ENCODE measurements at places on chromosomes 11 and 22.

DNA sequence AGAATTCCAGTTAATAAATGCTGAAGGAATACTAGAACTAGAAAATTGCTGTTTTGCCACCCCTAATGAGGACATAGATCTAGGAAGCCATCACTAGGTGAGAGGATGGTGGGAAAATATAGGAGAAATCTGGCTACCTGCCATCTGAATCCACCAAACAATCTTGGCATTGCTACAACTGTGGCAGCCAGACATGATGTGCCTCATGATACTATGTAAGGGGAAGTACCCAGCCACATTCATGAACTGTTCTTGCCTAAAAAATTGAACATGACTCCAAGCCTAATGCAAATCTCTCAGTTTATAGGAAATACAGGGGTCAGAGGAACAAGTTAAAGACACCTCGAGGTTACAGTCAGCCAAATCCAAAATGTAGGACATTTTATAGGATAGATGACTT is 72.8 kb downstream of the SFI1 start:
- no peak for DNase-seq

GRCh38 chr11:17985517-17985916 is 27.3 kb downstream of the SERGEF start:
- peak; percentile 65 for DNase-seq

DNA sequence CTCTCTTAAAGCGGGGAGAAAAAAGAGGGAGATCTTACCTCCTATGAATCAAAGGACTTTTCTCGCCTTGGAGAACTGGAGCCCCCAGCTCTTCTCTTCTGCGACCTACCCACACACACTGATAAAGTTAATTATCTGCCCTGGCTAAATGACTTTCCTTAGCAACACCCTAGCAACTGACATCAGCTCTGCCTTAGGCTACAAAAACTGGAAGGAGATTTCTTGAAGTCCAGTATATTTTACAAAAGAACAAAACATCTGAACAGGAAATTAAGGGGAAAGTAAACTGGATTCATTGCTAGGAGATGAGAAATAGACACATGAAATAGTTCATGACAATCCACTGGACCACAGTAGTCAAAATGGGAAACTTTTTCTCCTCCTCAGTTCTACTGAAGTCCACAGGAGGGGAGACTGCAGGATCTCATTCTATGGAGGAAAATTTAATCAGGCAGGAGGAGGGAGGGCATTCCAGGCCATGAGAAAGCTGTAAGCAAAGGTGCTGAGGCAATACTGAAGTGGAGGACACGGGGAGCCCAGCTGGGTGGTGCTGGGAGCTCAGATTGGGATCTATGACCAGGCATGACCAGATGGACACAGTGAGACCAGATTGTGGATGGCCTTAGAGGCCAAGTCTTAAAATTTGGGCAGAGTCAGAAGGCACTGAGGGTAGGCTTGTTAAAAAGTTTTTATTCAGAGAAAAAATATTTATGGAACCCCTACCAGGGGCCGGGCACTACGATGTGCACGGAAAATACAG is 3.7 kb upstream of the SPON1 start:
- no peak for DNase-seq

DNA sequence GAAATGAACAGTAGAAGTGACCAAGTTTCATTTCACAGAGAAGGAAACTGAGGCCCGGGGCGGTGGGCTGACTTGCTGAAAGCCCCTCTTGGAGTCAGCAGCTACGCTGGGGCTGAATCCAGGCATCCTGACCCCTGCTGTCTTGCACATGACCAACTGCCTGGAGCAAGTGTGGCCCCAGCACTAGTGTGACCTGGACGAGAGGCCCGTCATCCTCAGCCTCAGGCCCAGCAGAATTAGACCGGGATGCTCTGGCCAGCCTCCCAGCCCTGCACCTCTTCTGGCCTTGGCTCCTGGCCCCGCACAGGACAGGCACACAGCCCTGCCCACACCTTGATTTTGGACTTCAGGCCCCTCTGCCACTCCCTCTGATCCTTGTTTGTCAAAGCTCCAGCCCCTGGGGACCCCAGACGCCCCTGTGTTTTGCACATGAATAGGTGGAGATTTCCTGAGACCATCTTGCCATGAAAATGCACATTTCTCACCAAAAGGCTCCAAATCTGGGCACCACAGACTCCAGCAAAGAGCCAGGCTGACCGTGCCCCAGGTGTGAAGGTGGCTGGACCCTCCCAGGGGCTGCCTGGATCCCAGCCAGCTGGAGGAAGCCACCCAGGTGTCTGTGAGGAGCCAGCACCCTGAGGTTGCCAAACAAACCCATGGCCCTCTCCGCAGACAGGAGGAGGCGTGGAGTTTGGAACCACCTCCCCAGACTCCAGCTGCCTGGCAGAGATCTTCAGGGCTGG is 24.9 kb downstream of the FGF4 start:
- DNase-seq, result no peak

DNA sequence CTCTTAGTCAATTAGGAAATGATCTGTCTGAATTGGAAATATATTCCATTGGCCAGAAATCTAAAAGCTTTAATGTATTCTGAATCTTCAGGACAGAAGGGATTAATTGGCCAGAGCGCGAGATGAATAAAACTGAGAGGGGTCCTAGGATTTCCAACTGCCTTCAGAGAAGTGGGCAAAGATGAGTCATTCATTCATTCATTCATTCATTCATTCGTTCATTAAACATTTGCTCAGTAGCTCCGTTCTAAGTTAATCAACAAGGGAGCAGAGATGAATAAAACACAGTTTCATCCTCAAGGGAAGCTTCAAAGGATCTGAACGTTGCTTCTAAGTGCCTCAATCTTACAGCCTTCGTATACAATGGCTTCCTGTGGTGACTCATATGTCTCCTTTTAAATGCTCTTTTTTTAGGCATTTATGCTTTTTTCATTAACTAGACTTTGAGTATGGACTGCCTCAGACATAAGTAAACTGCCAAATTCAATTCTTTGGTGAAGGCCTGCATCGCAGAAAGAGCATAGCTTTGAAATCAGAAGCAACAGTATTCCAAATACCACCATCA is 537.4 kb upstream of the CCDC90B start:
- no peak for DNase-seq

- no peak for DNase-seq
These were observed 575 bp downstream of the MFNG start for GRCh38 chr22:37485395-37486223.

GRCh38 chr22:39409516-39410029 is 10.0 kb downstream of the TAB1 start:
- no peak for DNase-seq

GRCh38 chr11:19802773-19803293 is 90.2 kb downstream of the NAV2 start:
- no peak for DNase-seq

DNA sequence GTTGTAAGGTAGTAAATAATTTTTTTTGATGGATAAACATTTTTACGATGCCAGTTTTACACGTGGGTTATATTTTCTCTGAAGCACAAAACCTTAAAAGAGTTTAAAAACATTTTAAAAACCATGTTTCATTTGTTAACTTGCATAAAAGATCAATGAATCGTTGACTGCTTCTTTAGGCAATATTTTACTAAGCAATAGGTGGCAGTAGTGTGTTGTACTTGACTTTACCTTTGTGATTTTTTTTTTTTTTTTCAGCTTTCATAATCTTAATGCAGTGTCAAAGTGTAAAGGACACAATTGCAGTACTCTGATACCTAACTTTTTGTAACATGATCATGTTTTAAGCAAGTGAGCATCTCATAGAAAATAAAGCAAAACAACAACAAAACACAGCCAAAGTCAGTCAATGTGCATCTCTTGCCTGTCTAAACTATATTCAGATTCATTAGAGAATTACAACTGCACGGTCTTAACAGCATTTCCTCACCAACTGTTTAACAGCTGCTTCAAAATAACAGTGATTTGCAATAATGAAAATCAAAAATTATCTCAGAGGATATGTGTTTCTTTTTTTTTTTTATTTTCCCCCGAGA is 27.7 kb downstream of the DNAJC24 start:
- no peak for DNase-seq

DNA sequence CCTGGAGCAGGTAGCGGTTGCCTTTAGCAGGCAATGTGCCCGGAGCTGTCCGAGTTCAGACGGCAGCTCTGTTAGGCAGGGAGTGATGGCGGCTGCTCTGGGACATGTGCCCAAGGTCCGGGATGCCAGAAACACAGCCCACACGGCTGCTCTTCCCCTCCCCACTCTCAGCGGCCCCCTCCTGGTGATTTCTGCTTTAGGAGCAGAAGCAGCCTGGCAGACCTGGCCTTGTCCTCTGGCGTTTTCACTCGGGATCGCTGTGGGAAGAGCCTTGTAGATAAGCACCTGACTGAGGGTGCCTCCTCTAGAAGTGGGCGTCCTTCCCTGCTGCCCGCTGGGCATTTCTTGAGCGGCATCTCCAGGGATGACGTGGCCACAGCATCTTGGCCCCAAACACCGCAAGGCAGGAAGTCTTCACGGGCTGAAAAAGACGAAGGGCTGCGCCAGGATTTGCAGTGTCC is 392.2 kb downstream of the TBC1D22A start:
- peak; percentile 72 for DNase-seq

- no peak for DNase-seq
These were observed 20.3 kb downstream of the ARHGAP20 start for GRCh38 chr11:110691926-110692325.

GRCh38 chr11:37497326-37497725 is 899.3 kb upstream of the RAG2 start:
- DNase-seq, result no peak

- no peak for DNase-seq
These were observed 109.2 kb downstream of the TTC17 start for GRCh38 chr11:43467958-43468357.

- no peak for DNase-seq
These were observed 3.6 kb downstream of the PATZ1 start for GRCh38 chr22:31342389-31343140.

- DNase-seq, result no peak
These were observed 38.5 kb upstream of the LIN7C start for GRCh38 chr11:27545035-27545434.

GRCh38 chr22:43704051-43704450 is 108.1 kb downstream of the EFCAB6 start:
- no peak for DNase-seq

- no peak for DNase-seq
These were observed 2.5 kb downstream of the TALDO1 start for GRCh38 chr11:749731-750130.

- DNase-seq, result no peak
These were observed at the start of gene GRAP2 for GRCh38 chr22:39900306-39901227. GRAP2 (plus strand) TSS chr22:39901084; CDS start chr22:39947107, 46,023 bp downstream.

DNA sequence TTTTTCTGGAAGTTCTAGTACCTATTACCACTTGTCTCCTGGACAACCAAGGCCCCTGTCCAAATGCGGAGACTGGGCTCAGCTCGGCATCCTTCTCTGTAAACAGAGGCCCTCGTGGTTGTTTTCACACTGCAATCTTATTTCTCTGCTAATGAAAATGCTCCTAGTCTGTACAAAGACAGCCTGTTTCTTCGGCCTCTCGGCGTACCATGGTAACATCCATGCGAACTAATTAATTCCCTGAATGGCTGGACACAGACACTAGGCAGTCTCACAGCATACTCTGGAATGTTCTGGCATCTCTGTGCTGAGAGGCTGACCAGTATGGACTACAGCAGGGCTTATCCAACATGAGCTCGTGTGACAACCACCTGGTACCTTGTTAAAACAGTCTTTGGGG is 5.7 kb downstream of the POLR3H start:
- no peak for DNase-seq

DNA sequence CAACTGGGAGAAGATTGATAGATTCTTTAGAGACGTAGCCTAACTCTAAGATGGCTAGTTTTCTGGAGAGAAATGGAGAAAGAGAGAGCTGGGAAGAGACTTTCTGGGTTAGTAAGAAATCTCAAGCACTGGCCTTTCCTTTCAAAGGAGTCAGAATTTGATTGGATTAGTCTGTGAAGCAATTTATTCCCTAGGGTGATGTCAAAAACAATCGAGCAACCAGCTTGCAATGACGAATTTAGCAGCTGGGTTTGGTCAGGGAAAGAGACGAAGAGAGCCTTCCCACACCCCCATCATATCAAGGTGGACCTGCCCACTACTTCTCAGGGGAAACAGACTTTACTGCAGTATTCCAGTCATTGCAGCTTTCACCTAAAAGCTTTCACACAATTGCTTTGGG is 10.8 kb downstream of the KRTAP5-6 start:
- DNase-seq, result no peak

DNA sequence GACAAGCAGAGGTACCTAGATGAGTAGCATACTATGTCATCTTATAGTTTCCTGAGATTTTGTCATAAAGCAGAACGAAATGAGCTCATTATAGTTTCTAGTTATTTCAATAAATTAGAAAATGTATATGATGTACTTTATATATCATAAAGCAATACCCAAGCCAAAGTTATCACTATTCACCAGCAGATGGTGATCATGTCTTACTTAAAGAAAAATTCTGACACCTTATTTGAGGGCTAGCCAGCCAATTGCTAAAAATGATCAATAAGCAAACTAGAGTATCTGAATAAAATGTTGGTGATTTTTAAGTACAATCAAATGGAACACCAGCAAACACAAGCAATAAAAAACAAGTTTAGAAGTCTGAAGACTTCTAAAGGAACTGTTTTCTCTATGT is 44.1 kb downstream of the RSF1 start:
- DNase-seq, result no peak

DNA sequence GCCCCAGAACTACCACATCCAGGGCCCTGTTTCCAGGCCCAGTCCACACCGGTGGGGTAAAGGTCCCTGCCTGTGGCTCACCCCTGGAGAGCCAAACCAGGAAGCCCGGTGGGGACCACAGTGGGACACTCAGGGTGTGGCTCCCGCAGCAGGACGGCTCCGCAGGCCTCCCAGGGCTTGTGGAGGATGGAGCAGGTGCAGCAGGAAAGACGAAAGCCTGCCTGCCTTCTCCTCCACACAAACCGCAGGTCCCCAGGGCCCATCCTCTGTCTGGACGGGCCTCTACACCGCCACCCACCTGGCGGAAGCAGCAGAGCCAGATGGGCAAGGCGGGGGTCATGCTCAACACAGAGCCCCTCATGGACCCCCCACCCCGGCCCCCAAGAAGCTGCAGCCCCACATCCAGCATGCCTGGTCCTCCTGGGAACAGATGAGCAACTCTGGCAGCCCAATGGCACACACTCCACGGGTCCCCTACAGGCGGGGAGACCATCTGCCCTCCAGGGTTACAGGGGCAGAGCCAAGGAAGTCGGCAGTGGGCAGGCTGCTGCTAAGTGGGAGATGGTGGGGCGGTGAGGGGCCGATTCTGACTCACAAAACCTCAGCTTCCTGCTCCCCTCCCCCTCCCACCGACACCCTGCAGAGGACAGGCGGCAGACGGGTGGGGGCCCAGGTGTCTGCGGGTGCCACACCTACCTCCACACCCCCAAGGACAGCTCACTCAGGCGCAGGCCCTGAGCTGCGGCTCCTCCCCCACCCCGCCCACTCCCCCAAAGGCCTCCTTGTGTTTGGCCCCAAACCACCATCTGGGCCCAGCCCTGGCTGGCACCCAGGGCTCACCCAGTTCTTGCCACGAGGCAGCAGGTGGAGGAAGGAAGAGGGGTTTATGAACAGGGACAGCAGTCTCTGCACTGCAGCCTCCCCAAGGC is 5.2 kb downstream of the SBF1 start:
- peak; percentile 42 for DNase-seq

GRCh38 chr11:63564784-63565350 is 1.7 kb upstream of the PLAAT2 start:
- DNase-seq, result no peak

- peak; percentile 94 for DNase-seq
These were observed 838 bp downstream of the FKBP2 start for GRCh38 chr11:64241491-64242374.

- no peak for DNase-seq
These were observed 28.5 kb upstream of the LIN7C start for GRCh38 chr11:27535103-27535502.
